ENCODE measurements at places on chromosomes 6 and 20. TPM values are rescaled to one million over a fixed set of nuclear protein-coding genes. Genes with fewer than 3 reads are reported as not detected.

- no peak for DNase-seq
These were observed 131.6 kb upstream of the ID4 start for GRCh38 chr6:19705606-19706005.

- DNase-seq: no peak
These were observed 169.6 kb upstream of the ECI2 start for GRCh38 chr6:4304927-4305455.

DNA sequence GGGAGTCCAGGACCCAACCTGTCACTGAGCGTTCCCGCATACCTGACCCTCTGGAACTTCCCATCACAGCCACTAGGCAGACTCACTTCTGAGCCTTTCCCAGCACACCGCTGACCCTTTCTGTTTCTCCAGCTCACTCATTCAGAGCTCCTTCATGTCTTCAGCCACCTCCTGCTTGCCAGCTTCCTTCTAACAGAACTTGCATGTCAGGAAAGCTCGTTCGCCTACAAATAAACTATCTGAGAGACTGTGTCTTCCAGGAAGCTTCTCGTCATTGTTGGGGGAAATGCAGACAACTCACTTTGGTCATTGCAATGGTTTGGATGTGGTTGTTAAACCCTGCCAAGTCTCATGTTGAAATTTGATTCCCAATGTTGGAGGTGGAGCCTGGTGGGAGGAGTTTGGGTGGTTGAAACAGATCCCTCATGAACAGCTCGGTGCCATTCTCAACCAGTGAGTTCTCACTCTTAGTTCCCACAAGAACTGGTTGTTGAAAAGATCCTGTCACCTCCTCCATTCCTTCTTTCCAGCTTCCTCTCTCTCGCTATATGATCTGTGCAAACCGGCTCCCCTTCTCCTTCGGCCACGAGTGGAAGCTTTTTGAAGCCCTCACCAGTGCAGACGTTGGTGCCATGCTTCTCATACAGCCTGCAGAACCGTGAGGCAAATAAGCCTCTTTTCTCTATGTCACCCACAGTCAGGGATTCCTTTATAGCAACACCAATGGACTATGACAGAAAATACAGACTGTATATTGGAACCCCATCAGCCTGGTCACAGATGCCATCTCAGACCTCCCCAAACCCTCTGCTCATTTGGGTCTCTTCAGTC, 1.4 kb upstream of the MUC21 start:
- no peak for DNase-seq

The TNF gene
- total RNA-seq: 0.51 TPM

The EBF4 gene
- total RNA-seq: 4.7 TPM

- no peak for DNase-seq
These were observed 8.5 kb downstream of the JARID2 start for GRCh38 chr6:15254070-15254975.

The FITM2 gene
- 149 TPM for total RNA-seq

- DNase-seq: no peak
These were observed 27.8 kb downstream of the MYBL2 start for GRCh38 chr20:43694763-43695162.

The ZBTB2 gene
- total RNA-seq: 4.5 TPM

The EDN3 gene
- total RNA-seq: not detected

DNA sequence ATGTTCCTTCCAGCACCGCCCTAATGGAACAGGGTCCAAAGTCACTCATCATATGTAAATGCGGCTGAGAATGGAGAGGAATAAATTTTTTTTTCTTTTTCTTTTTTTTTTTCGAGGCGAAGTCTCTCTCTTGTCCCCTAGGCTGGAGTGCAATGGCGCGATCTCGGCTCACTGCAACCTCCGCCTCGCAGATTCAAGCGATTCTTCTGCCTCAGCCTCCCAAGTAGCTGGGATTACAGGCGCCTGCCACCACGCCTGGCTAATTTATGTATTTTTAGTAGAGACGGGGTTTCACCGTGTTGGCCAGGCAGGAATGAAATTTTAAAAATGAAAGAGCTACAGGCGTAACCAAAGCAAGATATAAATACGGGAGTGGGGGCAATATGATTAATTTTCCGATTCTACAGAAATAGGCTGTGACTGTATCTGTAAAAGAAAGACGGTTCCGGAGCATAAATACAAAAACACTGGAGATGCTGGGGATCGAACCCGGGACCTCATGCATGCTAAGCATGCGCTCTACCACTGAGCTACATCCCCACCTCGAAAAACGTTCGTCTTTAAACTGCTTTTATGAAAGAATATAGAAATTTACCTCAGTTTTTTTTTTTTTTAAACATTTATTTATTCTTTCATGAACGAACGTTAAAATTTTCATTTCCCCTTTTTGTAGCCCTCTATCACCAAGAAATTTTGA, 132.2 kb downstream of the GPX5 start:
- DNase-seq: no peak

The HUS1B gene
- total RNA-seq: not detected

Data from Right ventricle myocardium inferior (tissue), 1 donor.